ENCODE measurements at places on chromosomes 11 and 22. TPM values are rescaled to one million over a fixed set of nuclear protein-coding genes. Genes with fewer than 3 reads are reported as not detected.
A peak's percentile ranks its signal among the peaks of the same experiment; 100 is the strongest.

OR4D9 gene
- total RNA-seq = not detected

OR51I1 gene
- total RNA-seq = not detected

MYBPC3 gene
- total RNA-seq = not detected

VEGFB gene
- 3.0 TPM for total RNA-seq

B4GALNT4 gene
- 6.1 TPM for total RNA-seq

CEP126 gene
- total RNA-seq = 1.1 TPM

DRD4 gene
- total RNA-seq = not detected

MRGPRX3 gene
- total RNA-seq = not detected

CRYBA4 gene
- total RNA-seq = not detected

SCN3B gene
- total RNA-seq = under 0.01 TPM

OR5M11 gene
- total RNA-seq = not detected

TBX10 gene
- not detected for total RNA-seq

GRCh38 chr11:61054927-61055562 lies 47.2 kb upstream of the CD5 start:
- no peak overlapping the region for H3K4me3 ChIP-seq
- DNase-seq = no peak
- peaks cover 34% of the 10 kb centered on the region for H3K27me3 ChIP-seq
- no peaks in the 10 kb centered on the region for H3K36me3 ChIP-seq
- H3K27ac ChIP-seq = no peak overlapping the region

GRCh38 chr11:5705688-5706087 lies 16.1 kb downstream of the TRIM22 start:
- H3K4me3 ChIP-seq = no peak overlapping the region
- no peaks in the 10 kb centered on the region for H3K27me3 ChIP-seq
- peaks cover 10% of the 10 kb centered on the region for H3K36me3 ChIP-seq

GRCh38 chr22:23204541-23205157 lies 24.3 kb downstream of the BCR start:
- H3K27me3 ChIP-seq = no peaks in the 10 kb centered on the region
- H3K4me1 ChIP-seq = no peaks in the 10 kb centered on the region
- no peak for DNase-seq
- H3K27ac ChIP-seq = no peak overlapping the region

GRCh38 chr11:67396259-67396581 lies 4.4 kb downstream of the RAD9A start:
- peaks cover 13% of the 10 kb centered on the region for H3K4me1 ChIP-seq
- H3K4me3 ChIP-seq = no peak overlapping the region
- peaks cover 43% of the 10 kb centered on the region for H3K36me3 ChIP-seq
- H3K27ac ChIP-seq = no peak overlapping the region
- H3K27me3 ChIP-seq = no peaks in the 10 kb centered on the region
- no peak for DNase-seq

DNA sequence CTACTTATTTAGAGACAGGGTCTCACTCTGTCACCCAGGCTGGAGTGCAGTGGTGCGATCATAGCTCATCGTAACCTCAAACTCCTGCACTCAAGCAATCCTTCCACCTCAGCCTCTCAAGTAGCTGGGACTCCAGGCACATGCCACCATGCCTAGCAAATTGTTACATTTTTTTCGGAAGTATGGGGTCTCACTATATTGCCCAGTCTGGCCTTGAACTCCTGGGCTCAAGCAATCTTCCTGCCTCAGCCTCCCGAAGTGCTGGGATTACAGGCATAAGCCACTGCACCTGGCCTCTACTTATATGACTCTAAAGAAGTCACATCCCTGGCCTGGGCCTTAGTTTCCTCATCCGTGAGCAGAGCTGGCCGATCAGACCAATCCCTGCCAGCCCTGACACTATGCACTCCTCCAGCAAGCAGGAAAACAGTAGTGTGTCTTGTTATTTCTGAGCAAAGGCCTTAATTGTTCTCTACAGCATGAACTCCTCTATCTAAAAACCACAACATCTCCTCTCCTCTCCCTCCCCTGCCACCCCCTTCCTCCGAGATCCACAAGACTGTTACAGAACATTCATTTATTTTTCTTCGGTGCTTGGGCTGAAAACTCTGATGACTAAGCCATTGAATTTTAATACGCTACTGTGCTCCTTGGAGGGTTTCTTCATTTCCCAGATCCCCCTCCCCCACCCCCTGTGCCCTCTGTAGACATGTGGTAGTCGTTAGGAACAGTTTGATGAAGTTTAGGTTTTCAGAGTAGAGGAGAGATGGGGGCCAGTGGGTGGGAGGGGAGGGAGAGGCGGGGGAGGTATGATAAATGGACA lies 91.5 kb downstream of the ABTB2 start:
- H3K4me3 ChIP-seq = no peak overlapping the region
- no peaks in the 10 kb centered on the region for H3K36me3 ChIP-seq
- H3K4me1 ChIP-seq = peaks cover 11% of the 10 kb centered on the region
- peaks cover 20% of the 10 kb centered on the region for H3K27me3 ChIP-seq
- DNase-seq = peak; percentile 95
- H3K27ac ChIP-seq = peak overlapping the region; percentile 19

- H3K36me3 ChIP-seq = no peaks in the 10 kb centered on the region
- H3K4me1 ChIP-seq = peaks cover 14% of the 10 kb centered on the region
Measured at GRCh38 chr11:126163074-126163700, 48.3 kb downstream of the RPUSD4 start.

- no peak for DNase-seq
- peaks cover 6% of the 10 kb centered on the region for H3K27me3 ChIP-seq
- H3K4me1 ChIP-seq = no peaks in the 10 kb centered on the region
Measured at GRCh38 chr11:117572129-117572528, 224.9 kb downstream of the DSCAML1 start.

DNA sequence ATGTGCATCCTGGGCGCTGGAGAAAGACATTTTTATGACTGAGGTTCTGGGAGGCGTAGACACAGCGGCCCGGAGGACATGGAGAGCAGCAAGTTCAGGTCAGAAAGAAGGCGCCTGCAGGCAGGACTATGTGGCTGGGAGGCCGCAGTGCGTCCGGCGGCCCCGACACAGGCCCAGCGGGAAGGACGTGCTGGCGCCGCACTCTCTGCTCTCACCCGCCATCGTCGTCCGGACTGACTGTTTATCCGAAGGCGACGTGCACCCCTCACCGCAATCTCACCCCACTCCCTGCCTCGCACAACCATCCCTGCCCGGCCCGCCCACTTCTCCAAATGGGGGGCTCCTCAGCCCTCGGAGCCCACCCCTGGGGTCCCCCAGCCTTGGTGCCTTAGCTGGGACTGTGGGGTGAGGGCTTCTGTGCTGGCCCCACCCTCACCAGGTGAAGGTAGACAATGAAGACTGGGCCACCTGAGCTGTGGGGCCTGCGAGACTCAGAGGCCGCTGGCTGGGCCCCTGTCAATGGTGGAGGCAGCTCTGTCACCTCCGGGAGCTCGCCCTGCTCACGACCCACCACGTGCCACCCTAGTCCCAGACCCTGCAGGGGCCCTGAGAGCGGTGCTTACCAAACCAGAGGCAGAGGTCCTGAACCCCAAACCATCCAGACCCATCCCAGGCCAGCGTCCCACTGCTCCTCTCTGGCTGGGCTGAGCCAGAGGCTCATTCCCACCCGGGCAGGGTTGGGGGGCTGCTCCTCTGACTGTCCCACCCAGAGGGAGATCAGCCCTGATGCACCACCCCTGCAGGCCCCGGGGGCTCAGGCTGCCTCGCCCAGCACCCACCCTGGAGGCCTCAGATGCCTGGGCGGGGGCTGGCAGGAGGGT lies 16.2 kb upstream of the MUC5B start:
- no peak overlapping the region for H3K4me3 ChIP-seq
- peaks cover 10% of the 10 kb centered on the region for H3K27me3 ChIP-seq
- no peak for DNase-seq
- H3K27ac ChIP-seq = no peak overlapping the region
- no peaks in the 10 kb centered on the region for H3K36me3 ChIP-seq

DNA sequence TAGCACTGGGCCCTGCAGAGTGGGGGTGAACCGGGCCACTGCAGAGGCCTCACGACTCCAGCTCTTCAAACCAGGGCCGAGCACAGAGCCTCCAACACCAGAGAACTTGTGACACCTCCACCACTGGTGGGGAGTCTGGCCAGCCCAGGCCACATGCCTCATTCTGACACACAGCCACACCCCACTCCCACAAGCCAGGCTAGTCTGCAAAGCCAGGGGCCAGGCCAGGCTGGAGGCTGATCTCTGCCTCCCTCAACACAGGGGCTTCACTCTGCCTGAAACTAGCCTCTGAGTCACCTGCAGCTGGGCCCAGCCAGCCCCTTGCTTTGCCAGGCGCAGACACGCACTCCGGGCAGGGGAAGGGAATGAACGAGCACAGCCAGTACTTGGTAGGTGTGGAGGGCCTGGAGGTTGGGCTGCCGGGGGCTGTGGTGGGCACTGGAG lies 102.9 kb downstream of the MED15 start:
- H3K36me3 ChIP-seq = no peaks in the 10 kb centered on the region
- peaks cover 61% of the 10 kb centered on the region for H3K27me3 ChIP-seq
- no peaks in the 10 kb centered on the region for H3K4me1 ChIP-seq

DNA sequence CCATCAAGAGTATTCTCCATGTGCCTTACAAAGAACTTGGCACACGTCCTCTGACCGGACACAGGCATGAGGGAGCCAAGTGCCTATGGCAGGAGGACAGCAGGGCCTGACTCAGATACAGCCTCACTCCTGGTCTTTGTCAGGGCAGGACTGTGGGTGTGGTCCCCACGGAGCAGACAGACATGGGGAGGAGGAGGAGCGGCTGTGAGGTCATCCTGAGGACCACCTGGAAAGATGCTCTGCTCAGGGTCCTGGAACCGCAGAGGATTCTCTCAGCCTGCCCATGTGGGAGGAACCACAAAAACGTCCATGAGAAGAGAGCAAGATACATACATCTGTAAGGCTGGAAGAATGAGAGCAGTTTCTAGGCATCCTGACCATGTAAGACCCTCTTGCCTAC lies 576.3 kb downstream of the BRD1 start:
- H3K4me1 ChIP-seq = no peaks in the 10 kb centered on the region
- no peak for DNase-seq
- no peak overlapping the region for H3K27ac ChIP-seq
- H3K4me3 ChIP-seq = no peak overlapping the region
- H3K27me3 ChIP-seq = no peaks in the 10 kb centered on the region

DNA sequence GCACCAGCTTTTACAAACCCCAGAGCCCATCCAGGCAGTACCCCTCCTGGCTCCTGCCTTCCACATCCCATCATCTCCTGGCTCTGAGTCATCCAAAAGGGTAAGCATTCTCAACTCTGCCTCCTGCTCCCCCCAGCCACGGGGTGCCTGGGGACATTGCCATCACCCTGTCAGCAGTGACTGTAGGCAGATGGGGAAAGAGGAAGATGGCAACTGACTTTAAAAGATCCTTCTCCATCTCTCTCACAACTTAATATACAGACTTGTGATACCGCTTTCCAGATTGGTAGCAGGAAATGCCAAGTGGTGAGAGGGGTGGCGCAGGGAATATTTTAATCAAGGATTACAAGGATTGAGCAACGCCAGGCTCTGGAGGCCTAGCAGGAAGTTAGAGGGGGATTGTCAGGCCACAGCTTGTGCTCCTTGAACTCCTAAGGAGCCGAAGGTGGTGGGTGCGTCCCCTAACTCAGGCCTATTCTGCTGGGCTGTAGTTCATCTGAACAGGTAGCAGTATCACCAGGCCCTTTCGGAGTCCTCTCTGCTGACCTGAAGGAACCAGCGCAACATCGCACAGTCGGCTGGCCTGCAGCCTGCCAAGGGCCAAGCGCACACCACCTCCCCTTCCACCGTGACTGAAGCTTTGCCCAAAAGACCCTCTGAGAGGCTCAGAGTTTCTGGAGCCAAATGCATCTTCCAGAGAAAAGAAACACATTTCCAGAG lies 83.3 kb downstream of the ZC3H12C start:
- peak; percentile 51 for DNase-seq
- H3K27ac ChIP-seq = no peak overlapping the region
- H3K4me3 ChIP-seq = no peak overlapping the region

DNA sequence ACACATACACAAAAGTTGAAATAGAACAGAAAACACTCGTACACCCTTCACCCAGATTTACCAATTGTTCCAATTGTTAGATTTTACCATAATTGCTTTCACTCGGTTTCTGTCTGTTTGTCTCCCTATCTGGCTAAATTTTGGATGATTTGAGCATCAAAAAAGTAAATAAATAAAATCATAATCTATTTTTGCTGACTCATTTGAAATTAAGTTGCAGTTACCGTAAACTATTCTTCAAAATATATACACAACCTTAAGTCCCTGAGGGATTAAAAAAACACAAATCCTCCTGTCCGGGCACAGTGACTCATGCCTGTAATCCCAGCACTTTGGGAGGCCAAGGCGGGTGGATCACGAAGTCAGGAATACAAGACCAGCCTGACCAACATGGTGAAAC lies 81.3 kb upstream of the SYT9 start:
- H3K4me3 ChIP-seq = no peak overlapping the region
- H3K36me3 ChIP-seq = no peaks in the 10 kb centered on the region
- no peaks in the 10 kb centered on the region for H3K4me1 ChIP-seq
- no peak for DNase-seq
- no peaks in the 10 kb centered on the region for H3K27me3 ChIP-seq

DNA sequence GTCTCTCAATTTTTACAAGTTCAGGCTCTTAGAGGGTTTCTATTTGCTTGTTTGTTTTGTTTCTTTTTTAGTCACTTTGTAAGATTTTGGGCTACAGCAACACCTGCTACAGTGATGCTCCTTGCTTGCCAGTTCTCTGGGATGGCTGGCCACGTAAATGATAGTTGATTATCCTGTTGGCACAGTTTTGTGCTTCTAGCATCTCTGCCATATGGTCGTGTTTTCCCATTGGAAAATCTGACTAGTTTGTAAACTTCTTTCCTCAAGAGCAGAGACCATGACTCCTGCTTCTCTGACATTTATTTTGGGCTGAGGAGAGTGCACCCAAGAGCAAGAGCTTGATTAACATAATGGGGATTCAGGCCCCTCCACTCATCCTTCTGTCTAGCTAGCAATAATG lies 1621.6 kb upstream of the RAG2 start:
- no peak overlapping the region for H3K27ac ChIP-seq
- no peaks in the 10 kb centered on the region for H3K36me3 ChIP-seq
- DNase-seq = no peak
- H3K27me3 ChIP-seq = no peaks in the 10 kb centered on the region
- no peaks in the 10 kb centered on the region for H3K4me1 ChIP-seq
- no peak overlapping the region for H3K4me3 ChIP-seq

- H3K4me1 ChIP-seq = no peaks in the 10 kb centered on the region
- peaks cover 23% of the 10 kb centered on the region for H3K27me3 ChIP-seq
- H3K4me3 ChIP-seq = no peak overlapping the region
- peak; percentile 17 for DNase-seq
- H3K27ac ChIP-seq = no peak overlapping the region
Measured at GRCh38 chr11:64409707-64410403, 50.9 kb downstream of the RPS6KA4 start.

GRCh38 chr11:107272561-107272960 lies 185.1 kb downstream of the CWF19L2 start:
- no peaks in the 10 kb centered on the region for H3K4me1 ChIP-seq
- no peak overlapping the region for H3K27ac ChIP-seq
- no peaks in the 10 kb centered on the region for H3K27me3 ChIP-seq
- no peak overlapping the region for H3K4me3 ChIP-seq

- no peak overlapping the region for H3K27ac ChIP-seq
- H3K4me3 ChIP-seq = no peak overlapping the region
- H3K4me1 ChIP-seq = peaks cover 4% of the 10 kb centered on the region
- no peaks in the 10 kb centered on the region for H3K27me3 ChIP-seq
- no peak for DNase-seq
- no peaks in the 10 kb centered on the region for H3K36me3 ChIP-seq
Measured at GRCh38 chr11:83088965-83089364, 17.3 kb upstream of the RAB30 start.

Measured in IMR-90 (cell line).